ENCODE measurements at places on chromosomes 3 and 15. TPM values are rescaled to one million over a fixed set of nuclear protein-coding genes. Genes with fewer than 3 reads are reported as not detected.

GRCh38 chr3:197168063-197168462 is 130.3 kb downstream of the DLG1 start:
- DNase-seq = no peak

DNA sequence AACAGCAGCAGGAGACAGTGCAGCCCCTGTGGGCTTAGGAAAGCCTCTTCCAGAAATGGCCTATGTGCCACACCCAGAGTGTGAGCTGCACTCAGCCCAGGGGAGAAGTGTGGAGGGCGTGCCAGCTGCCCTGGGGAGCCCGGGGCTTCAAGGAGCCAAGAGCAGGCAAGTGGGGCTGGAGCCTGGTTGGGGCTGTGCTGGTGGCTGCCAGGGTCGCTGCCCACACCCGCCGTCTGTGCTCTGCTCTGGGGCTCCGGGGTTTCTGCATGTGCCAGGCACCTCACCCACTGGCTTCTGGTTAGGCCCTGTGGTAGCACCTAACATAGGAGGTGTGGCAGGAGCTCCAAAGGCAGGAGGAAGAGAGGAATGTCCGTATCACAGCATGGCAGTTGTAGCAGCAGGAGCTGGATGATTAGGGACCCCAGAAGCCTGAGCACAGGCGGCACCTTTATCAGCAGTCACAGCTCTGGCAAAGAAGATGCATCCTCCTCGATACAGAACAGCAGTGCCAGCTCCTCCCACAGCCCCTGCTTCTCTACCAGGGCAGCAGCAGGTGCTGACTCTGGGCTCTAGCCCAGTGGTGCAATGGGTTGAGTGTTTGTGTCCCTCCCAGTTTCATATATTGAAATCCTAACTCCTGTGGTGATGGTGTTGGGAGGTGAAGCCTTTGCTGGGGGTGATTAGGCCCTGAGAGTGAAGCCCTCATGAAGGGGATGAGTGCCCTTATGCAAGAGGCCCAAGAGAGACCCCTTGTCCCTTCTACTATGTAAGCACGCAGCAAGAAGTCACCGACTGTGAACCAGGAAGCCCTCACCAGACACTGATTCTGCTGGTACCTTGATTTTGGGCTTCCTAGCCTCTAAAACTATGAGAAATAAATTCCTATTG is 70.0 kb upstream of the KLF13 start:
- no peak for DNase-seq

- DNase-seq = peak; percentile 37
These were observed 473.6 kb downstream of the SI start for GRCh38 chr3:164604687-164605086.

Gene RHCG
- total RNA-seq = 1.5 TPM

- no peak for DNase-seq
These were observed 38.5 kb upstream of the DNAJC13 start for GRCh38 chr3:132378846-132379245.

DNA sequence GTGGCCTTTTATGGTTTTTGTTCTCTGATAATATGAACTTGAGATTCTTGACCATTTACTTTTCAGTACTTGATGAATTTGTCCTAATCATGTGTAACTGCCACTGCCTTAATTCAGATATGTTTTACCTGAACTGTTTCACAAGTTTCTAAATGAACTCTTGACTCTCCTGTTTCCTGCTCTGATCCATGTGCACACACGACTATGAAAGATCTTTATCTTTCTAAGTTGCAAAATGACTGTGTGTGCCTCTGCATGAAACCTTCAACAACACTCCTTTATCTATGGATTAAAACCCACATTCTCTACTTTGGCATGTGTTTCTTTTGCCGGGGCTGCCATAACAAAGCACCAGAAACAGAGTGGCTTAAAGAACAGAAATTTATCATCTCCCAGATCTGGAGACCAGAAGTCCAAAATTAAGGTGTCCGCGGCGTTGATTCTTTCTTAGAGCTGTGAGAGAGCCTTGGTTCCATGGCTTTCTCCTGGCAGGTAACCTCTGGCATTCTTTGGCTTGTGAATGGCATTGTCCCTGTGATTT is 275.0 kb downstream of the ADAMTSL3 start:
- no peak for DNase-seq

- DNase-seq = no peak
These were observed 42.6 kb upstream of the POLG start for GRCh38 chr15:89377024-89377841.
